Suppressor macrophage treated with lipopolysaccharide for 1 hour (primary cell): ENCODE measurements at places on chromosomes 1 and 21.

- no peak for DNase-seq
These were observed 100.2 kb downstream of the SIPA1L2 start for GRCh38 chr1:232529747-232530146.

- peak; percentile 94 for DNase-seq
These were observed 67.7 kb upstream of the RCC1 start for GRCh38 chr1:28437924-28438699.

- DNase-seq: no peak
These were observed 1.3 kb upstream of the GNB1 start for GRCh38 chr1:1892079-1892762.

GRCh38 chr21:44529011-44529421 is 11.0 kb downstream of the KRTAP10-1 start:
- no peak for DNase-seq

DNA sequence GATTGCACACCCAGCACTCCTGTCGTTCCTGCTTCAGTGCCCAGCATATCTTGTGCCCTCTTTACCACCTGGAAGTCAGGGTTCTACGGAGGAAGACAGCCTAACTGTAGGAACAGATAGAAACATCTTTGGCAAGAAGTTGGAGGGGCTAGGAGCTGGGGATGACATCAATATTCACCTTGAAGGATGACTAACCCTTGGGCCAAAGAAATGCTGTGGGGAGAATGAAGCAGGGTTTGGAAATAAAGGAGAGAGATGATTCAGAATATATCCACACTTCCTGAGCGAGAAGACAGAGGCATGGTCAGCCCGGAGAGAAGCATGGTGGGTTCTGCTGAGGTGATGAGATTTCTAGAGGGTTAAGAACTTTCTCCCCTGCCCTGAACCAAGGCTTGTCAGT is 4.6 kb upstream of the NKAIN1 start:
- no peak for DNase-seq

GRCh38 chr1:35857830-35858229 is 25.2 kb upstream of the AGO1 start:
- DNase-seq: peak; percentile 59

GRCh38 chr1:224880593-224881307 is 48.7 kb upstream of the DNAH14 start:
- DNase-seq: no peak

DNA sequence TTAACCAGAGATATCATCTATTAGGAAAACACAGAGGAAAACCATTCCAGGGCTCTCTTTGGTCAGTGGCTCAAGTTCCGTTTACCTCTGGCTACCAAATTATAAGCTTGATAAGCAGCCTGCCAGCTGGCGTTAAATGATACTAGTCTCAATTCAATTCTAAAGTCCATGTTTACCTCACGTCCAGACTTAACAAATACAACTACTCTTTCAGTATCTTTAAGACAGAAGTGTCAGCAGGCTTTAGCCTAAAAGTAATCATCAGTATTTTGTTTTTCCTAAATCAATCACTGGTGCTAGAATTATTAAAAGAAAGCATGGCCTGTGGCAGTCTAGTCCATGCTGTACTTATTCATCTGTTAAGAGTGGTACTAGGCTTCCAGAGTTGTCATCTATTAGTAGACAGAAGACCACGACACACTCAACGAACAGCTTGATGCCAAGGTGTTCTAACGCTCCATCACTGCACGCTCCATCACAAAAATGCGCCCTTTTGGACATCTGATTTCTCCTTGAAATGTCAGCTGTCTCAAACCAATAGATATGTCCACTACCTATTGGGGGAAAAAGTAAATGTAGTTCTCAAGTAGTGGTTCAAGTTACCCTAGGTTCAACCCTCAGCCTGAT is 1.5 kb downstream of the IVNS1ABP start:
- no peak for DNase-seq

DNA sequence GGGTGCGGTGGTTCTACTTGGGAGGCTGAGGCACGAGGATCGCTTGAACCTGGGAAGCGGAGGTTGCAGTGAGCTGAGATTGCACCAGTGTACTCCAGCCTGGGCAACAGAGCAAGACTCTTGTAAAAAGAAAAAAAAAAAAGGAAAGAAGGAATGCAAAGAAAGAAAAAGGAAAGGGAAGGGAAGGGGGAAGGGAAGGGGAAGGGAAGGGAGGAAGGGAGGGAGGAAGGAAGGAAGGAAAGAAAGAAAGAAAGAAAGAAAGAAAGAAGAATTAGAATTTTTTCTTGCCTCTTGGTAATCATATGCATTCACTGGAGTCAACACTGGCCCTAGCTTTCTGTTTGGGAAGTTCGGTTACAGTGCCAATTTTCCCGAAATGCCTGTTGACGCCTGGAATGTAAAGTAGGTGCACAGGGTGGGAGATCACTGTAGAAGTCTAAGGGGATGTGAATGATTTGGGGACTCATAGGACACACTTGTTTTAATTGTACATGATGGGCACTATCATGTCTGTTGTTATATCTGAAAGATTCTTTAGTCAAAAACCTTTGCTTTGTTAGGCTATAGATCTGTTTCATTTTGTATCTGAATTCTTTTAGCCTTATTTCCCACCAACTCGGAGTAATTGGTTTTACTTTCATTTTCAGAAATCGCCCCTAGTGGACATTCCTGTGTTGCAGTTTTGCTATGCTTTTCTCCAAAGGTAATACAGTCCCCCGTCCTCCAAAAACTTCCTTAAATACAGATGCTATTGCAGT is 59.8 kb upstream of the MORC3 start:
- peak; percentile 83 for DNase-seq

- DNase-seq: no peak
These were observed 87.3 kb downstream of the SIK1 start for GRCh38 chr21:43339668-43340067.

- no peak for DNase-seq
These were observed 333.9 kb downstream of the CAMTA1 start for GRCh38 chr1:7119156-7119555.

- no peak for DNase-seq
These were observed 9.1 kb upstream of the C1QA start for GRCh38 chr1:22627331-22627730.

- DNase-seq: peak; percentile 31
These were observed 55.4 kb downstream of the SPEN start for GRCh38 chr1:15902882-15903281.

- DNase-seq: peak; percentile 36
These were observed 2.2 kb downstream of the FBXO28 start for GRCh38 chr1:224116131-224116530.

GRCh38 chr1:205382561-205382960 is 25.8 kb upstream of the KLHDC8A start:
- DNase-seq: no peak

DNA sequence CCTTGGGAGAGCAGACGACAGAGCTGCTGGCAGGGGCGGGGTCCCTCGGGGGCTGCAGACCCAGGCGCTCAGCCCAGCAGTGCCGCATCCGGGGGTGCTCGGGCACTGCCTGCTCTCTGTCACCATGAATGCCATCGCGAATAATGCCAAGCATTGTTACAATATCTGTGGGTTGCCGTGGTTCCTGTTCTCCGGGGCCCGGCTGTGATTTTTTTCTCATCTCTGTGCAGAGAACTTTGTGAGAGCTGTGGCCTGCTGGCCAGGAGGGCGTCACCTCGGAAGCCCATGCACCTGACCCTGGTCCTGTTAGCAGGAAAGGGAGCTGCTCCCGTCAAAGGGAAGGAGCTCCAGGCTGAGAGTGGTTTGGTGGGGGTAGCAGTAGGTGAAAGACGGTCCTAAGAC is 70.4 kb downstream of the PRDM16 start:
- no peak for DNase-seq

DNA sequence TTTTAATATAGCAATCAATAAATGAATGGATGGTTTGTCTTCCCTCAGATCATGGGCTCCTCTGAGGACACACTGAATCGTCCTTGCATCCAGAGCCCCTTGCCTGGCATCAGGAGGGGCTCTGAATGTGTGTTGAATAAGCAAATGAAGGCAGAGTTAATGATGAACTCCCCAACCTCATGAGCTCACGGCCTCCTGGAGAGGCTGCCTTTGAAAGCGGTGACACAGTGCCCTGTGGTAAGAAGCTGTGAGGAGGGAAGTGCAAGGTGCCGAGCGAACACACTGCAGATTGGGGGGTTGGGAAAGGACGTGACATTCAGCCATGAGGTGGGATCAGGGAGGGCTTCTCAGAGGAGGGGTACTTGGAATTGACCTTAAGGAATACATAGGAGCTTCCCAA is 3.2 kb upstream of the PARS2 start:
- DNase-seq: no peak

DNA sequence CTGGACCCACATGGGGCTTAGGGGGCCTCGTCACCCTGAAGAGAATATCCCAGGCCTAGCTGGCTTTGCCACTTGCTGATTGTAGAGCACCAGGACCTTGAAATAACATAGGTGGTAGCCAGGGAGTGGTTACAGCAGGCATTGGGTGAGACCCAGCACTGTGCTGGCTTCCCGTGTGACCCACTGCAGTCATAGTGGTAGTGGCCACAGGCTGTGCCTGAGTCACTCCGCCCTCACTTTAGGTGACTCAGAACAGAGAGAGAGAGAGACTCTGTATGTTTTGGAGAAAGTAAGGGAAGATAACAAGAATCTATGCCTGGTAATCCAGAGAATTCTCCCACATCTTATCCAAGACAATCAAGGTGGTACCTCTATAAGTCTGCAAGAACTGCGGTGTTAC is 98.7 kb upstream of the LHX8 start:
- DNase-seq: no peak

DNA sequence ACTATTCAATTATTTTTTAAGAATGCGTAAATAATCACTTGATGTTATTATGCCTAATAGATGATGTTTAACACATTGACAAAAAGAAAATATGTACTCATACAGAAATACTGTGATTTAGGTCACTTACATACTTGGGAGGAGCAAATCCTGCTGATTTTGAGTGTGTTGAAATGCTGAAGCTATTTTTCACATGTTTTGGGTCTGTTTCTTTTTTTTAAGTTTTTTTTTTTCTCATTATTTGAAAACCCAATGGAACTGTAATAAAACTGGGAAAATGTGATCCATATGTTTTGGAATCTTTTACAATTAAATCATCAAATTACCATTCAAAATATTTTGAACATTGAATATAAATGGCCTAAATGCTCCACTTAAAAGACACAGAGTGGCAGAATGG is 366.2 kb upstream of the ADAMTS5 start:
- DNase-seq: no peak

DNA sequence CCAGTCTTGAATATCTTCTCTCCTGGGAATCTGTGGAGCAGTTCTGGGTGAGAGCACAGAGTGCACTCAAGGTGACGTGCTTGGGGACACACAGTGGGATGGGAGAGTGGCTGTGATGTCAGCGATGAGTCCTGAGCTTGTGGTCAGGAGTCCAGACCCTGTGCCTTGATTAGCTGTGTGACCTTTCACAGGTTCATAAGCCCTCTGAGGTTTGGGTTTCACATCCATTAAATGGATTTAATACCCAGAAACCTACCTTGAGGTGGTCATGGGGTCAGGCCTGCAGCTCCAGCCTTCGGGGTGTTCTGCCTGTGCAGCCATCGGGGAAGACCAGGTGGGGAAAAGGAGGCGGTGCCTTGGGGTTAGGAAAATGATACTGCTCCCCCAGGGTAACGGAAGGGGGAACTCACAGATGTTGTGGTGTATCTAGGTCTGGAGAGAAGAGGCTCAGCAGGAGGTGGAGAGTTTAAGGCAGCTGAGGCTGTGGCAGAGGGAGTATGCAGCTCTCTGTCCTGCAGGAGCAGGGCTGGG is 38.5 kb upstream of the ETV3 start:
- DNase-seq: no peak

GRCh38 chr1:24051206-24051945 is 60.6 kb downstream of the MYOM3 start:
- peak; percentile 33 for DNase-seq

DNA sequence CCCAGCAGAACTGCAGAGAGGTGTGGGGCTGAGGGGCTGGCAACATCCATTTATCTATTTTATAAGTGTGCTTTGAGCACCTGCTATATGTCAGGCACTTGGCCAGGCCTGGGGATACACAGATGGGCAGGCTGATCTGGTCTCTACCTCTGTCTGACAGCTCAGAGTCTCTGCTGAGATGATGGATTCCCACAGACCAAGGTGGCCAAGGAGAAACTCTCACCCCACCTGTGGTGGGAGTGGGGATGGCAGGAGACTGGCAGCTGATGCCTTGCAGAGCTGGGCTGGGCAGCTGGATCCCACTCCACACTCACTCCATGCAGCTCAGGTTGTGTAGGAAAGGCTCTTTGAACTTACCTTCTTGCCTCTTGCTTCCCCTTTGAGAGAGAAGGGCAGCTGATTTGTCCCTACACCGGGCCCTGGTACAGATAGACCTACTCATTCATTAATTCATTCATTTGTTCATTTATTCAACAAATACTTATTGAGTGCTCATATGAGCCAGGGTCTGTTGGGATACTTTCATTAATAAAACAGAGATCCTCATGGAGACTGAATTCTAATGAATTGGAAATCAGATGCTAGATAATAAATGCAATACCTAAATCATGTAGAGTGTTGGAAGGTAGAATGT is 9.0 kb downstream of the ADORA1 start:
- DNase-seq: no peak

DNA sequence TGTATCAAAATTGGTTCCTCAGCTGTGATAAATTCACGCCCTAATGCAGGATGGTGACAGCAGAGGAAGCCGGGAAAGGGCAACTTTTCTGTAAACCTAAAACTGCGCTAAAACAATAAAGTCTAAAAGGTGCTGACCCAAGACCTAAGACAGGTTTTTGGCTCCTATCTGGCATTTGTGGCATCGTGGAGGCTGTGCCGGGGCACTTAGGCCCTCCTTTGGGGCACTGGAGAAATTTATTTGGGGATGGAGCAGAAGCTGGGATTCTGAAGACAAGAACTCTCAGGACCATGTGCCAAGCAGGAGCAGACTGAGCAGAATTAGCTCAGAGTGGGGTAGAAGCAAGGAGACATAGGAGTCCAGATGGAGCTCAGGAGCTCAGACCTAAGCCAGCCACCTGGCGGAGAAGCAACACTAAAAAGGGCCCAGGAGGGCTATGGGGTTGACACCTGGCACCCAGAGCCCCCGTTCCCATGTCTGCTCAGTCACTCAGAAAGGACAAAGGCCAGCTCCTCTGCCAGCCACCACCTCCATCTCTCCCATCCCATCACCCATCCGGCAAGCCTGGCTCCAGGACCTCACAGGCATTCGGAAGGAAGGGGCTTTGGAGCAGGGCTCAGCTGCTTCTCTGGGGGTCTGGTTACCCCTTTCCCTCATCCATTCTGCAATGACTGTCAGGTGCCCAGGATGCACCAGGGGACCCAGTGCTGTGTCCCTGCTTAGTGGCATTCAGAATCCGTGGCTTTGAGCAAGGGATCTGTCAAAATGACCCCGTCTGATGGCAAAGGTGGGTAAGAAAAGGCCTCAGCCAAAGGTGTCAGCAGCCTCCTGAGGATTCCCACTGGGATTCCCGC is 347.7 kb downstream of the NPHP4 start:
- no peak for DNase-seq
